CD14-positive monocyte (primary cell): ENCODE measurements at places on chromosomes 5 and 9. TPM values are rescaled to one million over a fixed set of nuclear protein-coding genes. Genes with fewer than 3 reads are reported as not detected.

DNA sequence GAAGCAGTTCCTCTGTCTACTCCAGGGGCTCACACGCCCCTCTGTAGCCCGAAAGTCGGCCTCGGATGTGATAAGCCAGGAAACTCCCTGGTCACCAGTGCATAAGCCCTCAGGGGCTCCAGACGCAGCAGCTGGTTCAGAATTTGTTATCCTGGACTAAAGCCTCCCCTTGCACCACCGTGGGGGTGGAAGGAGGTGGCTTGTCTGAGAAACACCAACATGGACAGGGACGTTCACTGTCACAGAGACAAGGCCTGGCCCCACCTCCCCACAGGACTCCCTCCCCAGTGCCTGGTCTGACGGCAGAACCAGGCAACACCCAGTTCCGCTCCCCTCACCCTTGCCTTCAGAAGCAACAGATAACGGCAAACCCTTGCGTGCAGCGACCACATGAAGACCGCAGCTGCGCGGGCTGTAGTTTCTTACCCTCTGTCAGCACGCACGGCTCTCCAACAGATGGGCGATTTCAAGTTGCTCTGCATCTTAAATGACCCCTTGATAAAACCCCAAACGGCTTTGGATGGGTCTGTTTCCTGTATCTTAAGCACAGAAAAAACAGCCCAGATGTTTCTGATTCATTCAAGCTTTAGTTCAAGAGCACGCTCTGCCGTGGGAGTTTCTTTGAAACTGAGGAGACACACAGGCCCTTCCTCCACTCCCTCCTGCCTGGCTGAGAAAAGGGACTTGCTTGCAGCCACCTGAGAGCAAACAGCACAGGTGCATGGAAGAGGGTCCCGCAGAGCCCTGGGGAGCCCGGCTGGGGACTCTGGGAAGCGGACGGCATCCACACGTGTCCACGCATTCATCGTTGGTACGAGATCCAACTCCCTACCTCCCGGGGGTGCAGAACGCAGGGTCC lies 44.7 kb upstream of the NKD2 start:
- DNase-seq = no peak
- peaks cover 6% of the 10 kb centered on the region for H3K27me3 ChIP-seq
- H3K27ac ChIP-seq = no peak overlapping the region
- no peak overlapping the region for H3K4me3 ChIP-seq
- no peaks in the 10 kb centered on the region for H3K36me3 ChIP-seq
- no peaks in the 10 kb centered on the region for H3K4me1 ChIP-seq

DNA sequence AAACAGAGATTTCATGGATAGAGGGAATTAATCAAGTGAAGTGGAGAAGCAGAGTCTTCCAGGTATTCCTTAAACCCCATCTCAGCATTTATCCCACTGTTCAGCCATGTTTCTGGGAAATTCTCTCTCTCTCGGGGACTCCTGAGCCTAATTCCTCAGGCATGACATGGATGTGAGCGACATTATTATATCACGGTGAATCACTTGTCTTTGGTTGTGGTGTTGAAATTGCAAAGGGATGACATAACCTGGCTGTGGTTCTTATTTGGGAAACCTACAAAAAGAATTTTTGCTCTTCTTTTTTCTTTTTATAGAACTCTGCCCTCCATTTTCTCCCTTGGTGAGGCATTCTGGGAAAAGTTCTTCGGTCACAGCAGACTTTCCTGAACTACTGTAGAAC lies 457.9 kb upstream of the PTGER4 start:
- no peaks in the 10 kb centered on the region for H3K4me1 ChIP-seq
- no peak overlapping the region for H3K27ac ChIP-seq
- peaks cover 12% of the 10 kb centered on the region for H3K27me3 ChIP-seq

GRCh38 chr5:68200288-68200687 lies 15.3 kb upstream of the PIK3R1 start:
- H3K36me3 ChIP-seq = no peaks in the 10 kb centered on the region
- H3K4me3 ChIP-seq = no peak overlapping the region
- H3K27me3 ChIP-seq = no peaks in the 10 kb centered on the region
- no peak overlapping the region for H3K27ac ChIP-seq
- DNase-seq = no peak

GRCh38 chr5:134468921-134469400 lies 56.5 kb upstream of the JADE2 start:
- H3K4me3 ChIP-seq = no peak overlapping the region
- peaks cover 34% of the 10 kb centered on the region for H3K4me1 ChIP-seq
- H3K27ac ChIP-seq = no peak overlapping the region
- no peaks in the 10 kb centered on the region for H3K36me3 ChIP-seq

CTXN3 gene
- polyA plus RNA-seq = not detected

DNA sequence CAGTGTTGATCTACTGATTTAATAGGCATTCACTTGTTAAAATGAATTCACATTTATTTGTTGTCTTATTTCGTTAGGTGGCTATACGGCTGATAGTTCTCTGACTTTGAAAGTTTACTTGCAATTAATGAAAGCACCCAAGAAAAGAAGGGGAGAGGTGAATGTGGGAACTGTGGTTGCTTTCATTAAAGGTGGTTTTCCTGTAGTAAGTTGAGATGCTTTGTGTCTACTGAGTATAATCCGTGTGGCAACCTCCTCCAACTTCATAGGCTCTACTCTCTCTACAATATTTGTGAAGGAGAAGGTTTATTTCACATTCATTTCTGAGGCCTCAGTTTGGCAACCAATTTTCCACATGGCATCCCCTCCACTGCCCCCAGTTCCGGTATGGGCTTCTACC lies 12.8 kb upstream of the MACIR start:
- H3K4me1 ChIP-seq = no peaks in the 10 kb centered on the region
- H3K27ac ChIP-seq = no peak overlapping the region
- H3K36me3 ChIP-seq = no peaks in the 10 kb centered on the region
- H3K27me3 ChIP-seq = no peaks in the 10 kb centered on the region

DNA sequence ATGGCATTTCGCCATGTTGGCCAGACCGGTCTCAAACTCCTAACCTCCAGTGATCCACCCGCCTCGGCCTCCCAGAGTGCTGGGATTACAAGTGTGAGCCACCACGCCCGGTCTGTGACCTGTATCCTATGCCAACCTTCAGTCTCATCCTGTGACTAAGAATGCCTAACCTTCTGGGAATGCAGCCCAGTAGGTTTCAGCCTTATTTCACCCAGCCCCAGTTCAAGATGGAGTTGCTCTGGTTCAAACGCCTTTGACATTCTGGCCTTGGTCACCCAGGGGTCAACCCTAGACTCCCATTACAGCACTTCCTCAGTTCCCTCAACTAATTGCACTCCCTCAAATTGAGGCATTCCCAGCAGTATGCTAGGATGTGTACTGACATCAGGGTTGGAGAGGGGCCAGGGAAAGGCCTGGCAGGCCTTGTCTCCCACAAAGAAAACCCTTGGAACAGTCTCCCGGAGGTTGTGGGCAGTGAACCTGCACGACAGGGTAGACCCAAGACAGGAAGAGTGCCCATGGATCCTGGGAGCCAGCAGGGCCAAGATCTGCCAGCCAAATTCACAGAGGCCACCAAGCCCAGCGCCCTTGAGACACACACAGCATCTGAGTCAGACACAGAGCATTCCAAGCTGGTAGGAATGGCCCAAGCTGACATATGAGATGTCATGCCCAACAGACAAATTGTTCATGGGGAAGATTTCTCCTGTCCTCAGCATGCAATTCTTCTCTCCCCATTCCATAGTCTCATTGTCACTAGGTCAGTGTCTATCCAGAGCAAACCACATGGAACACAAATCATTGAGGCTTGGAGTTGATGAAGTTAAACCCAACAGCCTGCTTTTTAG lies 24.9 kb upstream of the SMU1 start:
- DNase-seq = no peak
- no peaks in the 10 kb centered on the region for H3K36me3 ChIP-seq
- no peak overlapping the region for H3K4me3 ChIP-seq
- H3K27ac ChIP-seq = no peak overlapping the region
- no peaks in the 10 kb centered on the region for H3K4me1 ChIP-seq
- H3K27me3 ChIP-seq = no peaks in the 10 kb centered on the region

GRCh38 chr9:130089141-130089540 lies 35.4 kb downstream of the GPR107 start:
- H3K27me3 ChIP-seq = no peaks in the 10 kb centered on the region
- no peak overlapping the region for H3K4me3 ChIP-seq
- H3K36me3 ChIP-seq = peaks cover 70% of the 10 kb centered on the region
- no peak for DNase-seq

DNA sequence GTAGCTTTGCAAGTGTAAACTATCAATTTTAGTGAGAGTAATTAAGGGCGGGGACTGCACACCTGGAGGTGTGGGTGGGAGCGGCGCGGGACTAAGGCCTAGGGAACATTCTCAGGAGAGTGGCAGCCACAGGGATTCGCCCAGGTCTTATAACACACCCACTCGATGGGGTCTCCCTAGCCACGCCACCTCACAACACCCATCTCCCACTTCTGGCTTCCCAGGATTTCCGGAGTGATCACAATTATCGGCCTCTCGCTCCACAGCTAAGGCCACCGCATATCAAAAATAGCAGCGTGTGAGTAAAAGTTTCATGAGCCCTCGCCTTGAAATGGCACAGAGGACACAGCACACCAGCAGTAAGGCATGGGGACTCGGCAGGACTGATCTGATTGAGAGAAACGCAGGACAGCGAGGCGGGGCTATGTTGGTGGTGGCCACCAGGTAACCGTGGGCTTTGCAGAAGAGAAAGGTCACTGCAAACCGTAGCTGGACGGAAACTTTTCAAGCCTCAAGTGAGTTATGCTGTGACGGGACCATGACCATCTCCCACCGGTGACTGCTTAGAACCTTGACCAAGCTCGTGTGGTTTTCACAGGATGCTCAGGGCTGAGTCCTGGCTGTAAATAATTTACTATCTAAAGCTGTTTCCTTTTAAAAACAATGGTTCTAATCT lies 1.1 kb upstream of the LPAR1 start:
- H3K27me3 ChIP-seq = peaks cover 19% of the 10 kb centered on the region
- peak overlapping the region; percentile 78 for H3K4me3 ChIP-seq
- peak overlapping the region; percentile 76 for H3K27ac ChIP-seq
- DNase-seq = no peak

SH3PXD2B gene
- polyA plus RNA-seq = 0.19 TPM

PAEP gene
- not detected for polyA plus RNA-seq

- H3K36me3 ChIP-seq = no peaks in the 10 kb centered on the region
- H3K27ac ChIP-seq = no peak overlapping the region
- H3K4me1 ChIP-seq = peaks cover 10% of the 10 kb centered on the region
- DNase-seq = no peak
- peak overlapping the region; percentile 63 for H3K4me3 ChIP-seq
Observed at GRCh38 chr5:67234671-67235176, 38.1 kb upstream of the CD180 start.
